ENCODE measurements at places on chromosomes 4 and X.
A peak's percentile ranks its signal among the peaks of the same experiment; 100 is the strongest.

DNA sequence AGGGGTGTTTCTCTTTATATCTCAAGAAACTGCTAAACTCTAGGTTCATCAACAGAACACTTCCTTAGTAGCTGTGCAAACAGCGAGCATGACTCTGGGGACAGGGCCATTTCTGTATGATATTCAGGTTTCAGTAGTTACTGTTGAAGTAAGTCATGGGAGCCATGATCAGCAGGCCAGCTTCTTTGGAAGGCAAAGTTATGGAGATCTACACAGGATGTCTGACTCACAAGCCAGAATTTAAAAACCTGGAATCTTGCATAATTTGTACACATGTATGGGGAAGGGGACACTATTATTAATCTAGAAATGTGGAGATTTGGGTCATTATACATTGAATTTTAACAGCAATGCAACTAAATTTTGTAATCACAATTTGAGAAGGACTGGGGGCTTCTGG lies 187.8 kb upstream of the NR3C2 start:
- no peak for DNase-seq

DNA sequence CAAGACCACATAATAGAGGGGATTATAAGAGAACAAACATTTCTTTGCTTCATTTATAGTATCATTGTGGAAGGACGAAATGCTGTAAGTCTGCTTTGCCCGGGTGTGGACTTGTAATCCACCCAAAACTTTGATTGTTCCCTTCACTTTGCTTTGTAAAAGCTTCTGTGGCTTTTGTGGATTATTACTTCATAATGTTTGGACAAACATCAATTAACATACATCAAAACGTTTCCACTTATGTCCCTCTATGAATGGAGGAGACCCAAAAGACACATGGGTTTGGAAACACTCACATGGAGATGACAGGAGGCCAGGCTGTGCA lies 415.4 kb downstream of the SPRY1 start:
- no peak for DNase-seq

GRCh38 chr4:158630893-158631292 lies 40.8 kb downstream of the C4orf46 start:
- peak; percentile 4 for DNase-seq

DNA sequence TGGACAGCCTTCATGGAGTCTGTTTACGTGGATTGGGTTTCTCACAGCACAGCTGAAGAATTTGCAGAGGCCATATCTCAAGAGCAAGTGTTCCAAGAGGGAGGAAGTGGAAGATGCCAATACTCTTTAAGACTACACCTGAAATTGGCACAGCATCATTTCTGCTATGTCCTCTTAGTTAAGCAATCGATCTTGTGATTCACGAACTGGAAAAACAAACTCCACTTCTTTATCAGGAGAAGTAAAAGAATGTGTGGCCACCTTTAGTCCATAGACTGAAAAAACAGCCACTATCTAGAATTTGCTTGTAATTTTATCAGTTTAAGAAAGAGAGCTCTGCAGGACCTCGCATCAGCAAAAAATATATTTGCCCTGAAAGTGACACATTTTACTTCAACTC lies 473.1 kb upstream of the ATOH1 start:
- DNase-seq, result no peak

DNA sequence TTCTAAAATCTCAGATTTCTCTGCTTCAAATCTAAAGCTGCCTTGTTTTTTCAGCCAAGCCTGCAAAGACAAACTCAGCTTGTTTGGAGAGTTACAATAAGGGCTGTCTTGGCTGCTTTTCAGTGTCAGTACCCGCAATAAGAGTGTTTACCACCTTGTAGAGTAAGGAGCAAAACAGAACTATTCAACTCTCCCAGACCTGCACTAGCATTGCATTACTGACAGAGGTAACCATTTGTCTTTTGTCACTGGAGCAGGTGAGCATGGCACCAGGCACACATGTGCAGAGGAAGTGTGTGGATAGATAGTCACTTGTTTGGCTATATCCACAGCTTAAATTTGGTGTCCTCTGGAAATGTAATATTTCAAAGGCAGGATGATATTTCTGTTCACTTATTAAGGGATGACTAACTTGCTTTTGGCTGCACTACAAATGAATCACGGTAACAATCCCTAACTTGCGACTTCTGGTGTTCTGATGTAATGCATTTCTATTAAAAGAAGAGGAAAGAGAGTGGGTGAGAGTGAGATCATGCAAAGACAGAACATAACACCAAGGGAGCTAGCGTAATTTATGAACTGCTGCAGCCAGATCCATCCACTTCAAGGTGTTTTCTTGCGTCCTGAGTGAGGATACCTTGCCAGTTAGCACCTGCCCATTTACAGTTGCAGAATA lies 38.6 kb downstream of the PTCHD1 start:
- no peak for DNase-seq

GRCh38 chrX:148681605-148682004 lies 181.2 kb downstream of the AFF2 start:
- DNase-seq, result no peak

- DNase-seq, result no peak
These were observed 200.6 kb upstream of the PGRMC2 start for GRCh38 chr4:128488055-128488705.

GRCh38 chrX:8346060-8346459 lies 118.6 kb upstream of the VCX3B start:
- no peak for DNase-seq

DNA sequence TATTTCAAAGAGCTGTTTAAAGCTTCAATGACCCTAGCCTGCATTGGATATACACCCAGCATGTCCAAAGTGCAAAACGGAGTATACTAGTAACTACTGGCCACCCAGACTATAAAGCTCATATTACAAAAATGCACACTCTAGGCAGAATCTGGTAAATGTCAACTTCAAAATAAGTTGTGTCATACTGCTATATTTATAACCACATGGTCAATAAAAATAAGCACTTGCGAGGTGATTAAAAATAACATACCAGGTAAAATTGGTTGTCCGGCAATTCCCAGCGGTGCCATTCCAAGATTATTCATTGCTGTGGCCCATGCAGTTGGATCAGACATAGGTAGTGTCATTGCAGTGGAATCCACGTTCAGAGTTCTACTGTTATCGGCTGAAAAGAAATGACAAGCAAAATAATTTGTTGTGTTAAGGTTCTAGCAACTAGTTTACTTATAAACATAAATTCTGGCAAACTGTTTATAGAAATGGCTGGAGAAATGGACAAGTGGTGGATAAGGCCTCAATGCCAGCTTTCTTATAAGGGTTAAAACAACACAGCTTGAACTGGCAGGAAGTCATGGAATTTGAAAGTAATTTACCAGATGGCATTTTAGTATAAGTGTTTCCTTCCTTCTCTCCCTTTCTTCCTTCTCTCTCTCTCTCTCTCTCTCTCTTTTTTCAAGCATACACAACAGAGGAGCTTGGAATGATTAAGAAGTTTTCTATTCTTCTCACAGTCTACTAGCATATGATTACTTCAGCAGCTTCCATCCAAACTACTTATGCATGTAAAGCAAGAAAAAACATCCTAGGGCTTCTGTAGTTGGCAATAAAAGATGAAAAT lies 199.9 kb downstream of the ENOX2 start:
- DNase-seq, result no peak

- no peak for DNase-seq
These were observed 167.2 kb upstream of the ANK2 start for GRCh38 chr4:112882286-112882685.

DNA sequence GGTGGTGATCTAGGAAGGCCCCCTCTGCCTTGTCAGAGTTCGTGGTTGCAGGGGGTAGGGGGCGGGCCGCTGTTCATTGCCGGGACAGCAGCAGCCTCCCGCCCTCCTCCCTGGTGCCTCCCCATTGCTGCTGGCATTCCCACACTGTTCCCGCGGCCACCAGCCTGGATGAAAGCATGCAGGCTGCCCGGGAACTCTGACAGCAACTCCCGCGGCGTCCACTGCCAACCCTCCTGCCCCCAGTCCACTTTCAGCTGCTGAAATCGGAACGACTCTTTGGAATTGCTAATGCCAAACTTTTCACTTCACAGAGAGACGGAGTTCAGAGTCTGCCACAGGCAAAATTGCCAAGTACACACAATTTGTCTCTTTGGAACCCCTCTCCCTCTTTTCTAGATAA lies 121.9 kb downstream of the BEND2 start:
- DNase-seq, result peak; percentile 3

DNA sequence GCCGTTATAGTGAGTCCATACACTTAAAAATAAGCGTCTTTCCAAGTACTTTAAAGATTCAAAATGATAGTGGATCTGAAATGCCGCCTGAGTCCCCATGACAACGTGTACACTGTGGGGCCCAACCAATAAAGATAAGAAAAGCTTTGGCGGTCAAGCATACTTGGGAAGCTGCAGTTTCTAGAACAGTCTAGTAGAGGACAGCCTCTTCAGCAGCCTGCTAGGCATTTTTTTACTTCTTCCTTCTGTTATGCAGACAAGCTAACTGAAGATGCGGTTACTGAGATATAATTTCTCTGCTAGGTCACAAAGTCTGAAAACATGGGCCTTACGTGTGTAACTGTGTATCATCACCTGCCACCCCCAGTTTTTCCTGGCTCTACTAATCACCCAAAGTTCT lies 402 bp upstream of the UPRT start:
- DNase-seq, result no peak

DNA sequence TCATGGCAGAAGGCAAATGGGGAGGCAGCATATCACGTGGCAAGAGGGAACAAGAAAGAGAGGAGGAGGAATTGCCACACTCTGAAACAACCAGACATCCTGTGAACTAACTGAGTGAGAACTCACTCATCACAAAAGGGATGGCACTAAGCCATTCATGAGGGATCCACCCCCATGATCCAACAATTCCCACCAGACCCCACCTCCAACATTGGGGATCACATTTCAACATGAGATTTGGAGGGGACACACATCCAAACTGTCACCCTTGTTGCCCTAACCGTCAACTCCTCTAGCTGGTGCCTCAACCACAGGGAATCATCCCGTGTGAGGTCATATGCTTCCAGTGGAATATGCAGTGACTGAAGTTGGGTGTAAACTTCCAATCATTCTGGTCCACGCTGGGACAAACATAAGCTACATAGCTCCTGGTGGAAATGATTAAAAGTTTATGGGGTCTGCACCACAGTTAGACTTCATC lies 62.5 kb downstream of the TEX13C start:
- DNase-seq, result no peak

DNA sequence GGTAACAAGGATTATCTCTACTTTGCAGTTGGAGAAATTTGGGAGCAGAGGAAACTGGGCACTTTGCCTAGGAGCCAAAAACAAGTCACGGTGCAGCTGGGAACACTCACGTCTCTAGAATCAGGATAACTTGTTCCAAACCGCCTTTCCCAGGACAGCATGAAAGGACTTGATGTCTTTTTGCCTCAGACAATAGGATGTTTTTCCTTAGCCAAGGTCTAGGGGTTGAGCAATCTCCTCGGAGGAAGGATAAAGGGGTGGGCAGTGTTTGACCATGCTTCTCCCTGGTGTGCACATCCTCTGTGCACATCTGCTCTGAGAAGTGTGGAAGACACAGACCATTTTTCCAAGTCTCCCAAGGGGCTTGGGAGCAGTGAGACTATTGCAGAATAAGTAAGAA lies 1.7 kb upstream of the SPARCL1 start:
- peak; percentile 47 for DNase-seq

GRCh38 chr4:39312816-39313215 lies 53.3 kb downstream of the RFC1 start:
- no peak for DNase-seq

GRCh38 chr4:86483773-86484172 lies 110.3 kb upstream of the PTPN13 start:
- DNase-seq, result peak; percentile 50

DNA sequence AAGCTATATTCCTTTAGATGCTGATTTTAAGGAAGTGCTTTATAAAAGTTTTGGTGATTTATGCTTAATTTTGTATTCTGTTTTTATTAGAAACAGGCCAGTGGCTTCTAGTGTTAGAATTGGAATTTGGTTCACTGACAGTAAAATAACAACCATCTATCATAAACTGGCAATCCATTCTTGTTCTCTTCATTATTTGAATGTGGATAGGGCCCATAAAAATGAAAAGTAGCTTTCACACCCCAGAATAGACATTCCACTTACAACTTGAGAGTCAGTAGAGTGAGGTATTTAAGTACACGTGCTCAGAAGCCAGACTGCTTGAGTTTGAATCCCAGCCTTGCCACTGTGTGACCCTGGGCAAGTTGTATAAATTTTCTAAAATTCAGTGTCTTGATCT lies 232.4 kb upstream of the CTSO start:
- DNase-seq, result no peak

GRCh38 chr4:167469436-167469835 lies 235.1 kb upstream of the SPOCK3 start:
- no peak for DNase-seq

DNA sequence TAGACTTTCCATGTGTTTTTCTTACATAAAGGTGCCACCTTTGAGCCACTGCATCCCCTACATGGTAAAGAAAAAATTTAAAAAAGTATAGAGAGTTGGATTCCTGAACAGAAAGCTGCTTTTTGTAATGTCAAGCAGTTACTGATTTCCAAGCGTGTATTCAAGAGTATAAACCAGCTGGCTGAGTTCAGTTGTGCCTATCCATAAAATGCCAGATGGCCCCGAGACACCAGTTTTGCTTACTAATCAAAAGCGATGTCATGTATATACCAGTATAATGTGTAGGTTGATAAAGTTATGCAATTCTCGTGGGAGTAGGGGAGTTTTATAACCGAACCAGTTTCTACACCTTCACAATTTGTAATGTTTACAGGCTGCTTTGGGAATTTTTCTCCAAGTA lies 26.2 kb upstream of the PNPLA4 start:
- DNase-seq, result no peak

GRCh38 chrX:71541210-71542022 lies 8.5 kb downstream of the OGT start:
- DNase-seq, result no peak

DNA sequence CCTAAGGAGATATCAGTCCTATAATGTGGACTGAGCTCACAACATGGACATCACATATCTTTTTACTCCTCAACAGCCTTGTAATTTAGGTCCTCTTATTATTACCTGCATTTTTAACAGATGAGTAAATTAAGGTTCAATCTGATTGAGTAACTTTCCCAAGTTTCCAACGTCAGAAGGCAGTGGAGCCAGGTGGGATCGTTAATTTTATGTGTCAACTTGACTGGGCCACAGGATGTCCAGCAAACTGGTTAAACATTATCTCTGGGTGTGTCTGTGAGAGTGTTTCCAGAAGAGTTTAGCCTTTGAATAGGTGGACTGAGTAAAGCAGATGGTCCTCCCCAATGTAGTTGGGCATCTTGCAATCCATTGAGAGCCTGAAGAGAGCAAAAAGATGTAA lies 59.0 kb upstream of the SLIT2 start:
- no peak for DNase-seq
